HCT116 (cell line): ENCODE measurements at places on chromosomes 16 and 17.

DNA sequence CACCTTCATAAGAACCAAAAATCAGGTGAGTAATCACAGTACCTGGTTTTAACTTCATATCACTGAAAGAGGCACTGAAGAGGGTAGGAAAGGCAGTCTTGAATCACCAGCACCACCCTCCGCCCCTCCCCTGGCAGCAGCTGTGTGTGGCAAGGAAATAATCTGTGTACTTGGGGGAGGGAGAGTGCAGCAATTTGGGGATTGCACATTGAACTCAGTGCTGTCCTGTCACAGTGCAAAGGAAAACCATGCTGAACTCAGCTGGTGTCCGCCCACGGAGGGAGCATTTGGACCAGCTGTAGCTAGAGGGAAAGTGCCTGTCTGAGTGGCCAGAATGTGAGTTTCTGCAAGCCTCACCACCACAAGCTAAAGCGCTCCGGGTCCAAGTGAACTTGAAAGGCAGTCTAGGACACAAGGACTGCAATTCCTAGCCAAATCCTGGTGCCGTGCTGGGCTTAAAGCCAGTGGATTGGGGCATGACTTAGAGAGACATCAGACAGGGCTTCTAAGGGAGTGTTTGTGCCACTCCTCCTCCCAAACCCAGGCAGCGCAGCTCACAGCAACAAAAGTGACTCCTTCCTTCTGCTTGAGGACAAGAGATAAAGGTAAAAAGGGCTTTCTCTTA is 39.7 kb upstream of the ALDH3A1 start:
- no peak for DNase-seq

- DNase-seq: no peak
Observed at GRCh38 chr16:74667255-74667700, 601 bp upstream of the RFWD3 start.

DNA sequence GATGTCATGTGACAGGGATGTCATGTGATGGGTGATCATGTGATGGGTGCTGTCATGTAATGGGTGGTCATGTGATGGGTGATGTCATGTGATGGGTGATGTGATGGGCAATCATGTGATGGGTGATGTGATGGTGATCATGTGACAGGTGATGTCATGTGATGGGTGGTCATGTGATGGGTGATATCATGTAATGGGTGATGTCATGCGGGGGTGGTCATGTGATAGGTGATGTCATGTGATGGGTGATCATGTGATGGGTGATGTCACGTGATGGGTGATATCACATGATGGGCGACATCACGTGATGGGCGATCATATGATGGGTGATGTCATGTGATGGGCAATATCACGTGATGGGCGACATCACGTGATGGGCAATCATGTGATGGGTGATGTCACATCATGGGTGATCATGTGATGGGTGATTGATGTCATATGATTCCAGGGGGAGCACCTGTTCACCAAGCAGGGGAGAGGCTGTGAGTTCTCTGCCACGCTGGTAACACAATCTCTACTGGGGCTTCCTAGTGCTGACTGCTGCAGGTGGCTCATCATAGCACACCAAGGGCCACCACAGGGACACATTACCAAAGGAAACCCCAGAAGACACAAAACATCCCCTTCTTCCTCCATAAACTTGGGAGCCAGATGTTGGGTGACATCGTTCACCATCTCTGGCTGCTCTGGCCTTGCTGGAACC is 16.5 kb downstream of the CD300LB start:
- DNase-seq: no peak

- no peak for DNase-seq
Observed at GRCh38 chr17:35903451-35903850, 23.3 kb upstream of the CCL5 start.

GRCh38 chr16:67246756-67247191 is 507 bp downstream of the FHOD1 start:
- DNase-seq: peak; percentile 84

DNA sequence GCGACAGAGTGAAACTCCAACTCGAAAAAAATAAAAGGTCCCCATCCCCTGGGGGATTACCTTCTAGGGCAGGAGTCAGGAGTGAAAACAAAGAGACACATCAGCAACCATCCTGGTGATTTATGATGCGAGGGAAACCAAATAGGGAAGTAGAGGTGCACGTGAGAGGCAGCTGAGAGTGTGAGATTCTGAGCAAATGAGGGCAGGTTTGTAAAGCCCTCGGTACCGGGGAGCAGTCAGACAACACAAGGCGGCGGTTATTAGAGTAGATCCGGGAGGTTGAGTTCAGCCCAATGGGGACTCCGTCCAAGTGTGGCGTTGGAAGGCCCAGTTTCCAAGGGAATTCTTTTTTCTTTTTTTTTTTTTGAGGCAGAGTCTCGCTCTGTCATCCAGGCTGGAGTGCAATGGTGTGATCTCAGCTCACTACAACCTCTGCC is 7.4 kb upstream of the ARMC7 start:
- DNase-seq: no peak

DNA sequence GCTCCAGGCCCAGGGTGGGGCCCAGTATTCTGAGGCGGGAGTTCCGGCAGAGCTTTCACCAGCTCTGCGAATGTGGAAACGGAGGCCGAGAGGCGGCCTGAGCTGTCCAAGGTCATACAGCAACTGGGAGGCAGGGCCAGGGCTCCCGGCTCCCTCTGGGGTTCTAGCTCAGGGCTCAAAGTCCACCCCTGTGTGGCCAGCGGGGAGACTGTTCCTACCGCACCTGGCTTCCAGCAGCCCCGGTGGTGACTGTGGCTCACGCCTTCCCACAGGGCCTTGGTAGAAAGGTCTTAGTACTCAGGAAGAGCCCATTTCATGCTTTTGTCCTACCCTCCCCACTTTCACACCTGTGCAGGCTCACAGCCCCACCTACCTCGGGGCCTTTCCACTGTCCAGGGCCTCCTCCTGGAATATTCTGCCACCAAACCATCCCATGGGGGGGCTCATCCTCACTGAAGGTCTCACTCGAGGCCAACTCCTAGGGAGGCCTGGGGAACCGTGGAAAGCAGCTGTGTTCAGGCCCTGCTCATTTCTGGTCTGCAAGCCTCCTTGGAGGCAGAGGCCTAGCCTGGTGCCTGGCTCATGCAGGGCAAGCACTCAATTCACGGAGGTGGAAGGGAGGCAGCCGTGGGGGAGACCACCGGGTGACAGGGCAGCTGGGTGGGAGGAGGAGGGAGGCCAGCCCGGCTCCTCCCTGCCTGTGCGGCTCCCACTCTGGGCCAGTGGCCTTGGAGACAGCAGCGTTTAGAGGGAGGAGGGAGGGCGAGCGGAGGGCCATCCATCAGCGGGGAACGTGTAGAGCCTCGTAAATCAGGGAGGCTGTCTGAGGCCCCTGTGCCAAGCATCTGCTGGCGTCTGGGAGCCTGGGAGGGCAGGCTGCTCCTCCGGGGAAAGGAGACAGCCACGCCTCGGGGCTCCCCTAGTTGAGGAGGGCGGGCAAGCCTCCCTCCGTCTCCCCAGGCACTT is 12.7 kb upstream of the DOC2B start:
- no peak for DNase-seq

GRCh38 chr17:8859027-8859803 is 8.3 kb downstream of the PIK3R6 start:
- DNase-seq: no peak

DNA sequence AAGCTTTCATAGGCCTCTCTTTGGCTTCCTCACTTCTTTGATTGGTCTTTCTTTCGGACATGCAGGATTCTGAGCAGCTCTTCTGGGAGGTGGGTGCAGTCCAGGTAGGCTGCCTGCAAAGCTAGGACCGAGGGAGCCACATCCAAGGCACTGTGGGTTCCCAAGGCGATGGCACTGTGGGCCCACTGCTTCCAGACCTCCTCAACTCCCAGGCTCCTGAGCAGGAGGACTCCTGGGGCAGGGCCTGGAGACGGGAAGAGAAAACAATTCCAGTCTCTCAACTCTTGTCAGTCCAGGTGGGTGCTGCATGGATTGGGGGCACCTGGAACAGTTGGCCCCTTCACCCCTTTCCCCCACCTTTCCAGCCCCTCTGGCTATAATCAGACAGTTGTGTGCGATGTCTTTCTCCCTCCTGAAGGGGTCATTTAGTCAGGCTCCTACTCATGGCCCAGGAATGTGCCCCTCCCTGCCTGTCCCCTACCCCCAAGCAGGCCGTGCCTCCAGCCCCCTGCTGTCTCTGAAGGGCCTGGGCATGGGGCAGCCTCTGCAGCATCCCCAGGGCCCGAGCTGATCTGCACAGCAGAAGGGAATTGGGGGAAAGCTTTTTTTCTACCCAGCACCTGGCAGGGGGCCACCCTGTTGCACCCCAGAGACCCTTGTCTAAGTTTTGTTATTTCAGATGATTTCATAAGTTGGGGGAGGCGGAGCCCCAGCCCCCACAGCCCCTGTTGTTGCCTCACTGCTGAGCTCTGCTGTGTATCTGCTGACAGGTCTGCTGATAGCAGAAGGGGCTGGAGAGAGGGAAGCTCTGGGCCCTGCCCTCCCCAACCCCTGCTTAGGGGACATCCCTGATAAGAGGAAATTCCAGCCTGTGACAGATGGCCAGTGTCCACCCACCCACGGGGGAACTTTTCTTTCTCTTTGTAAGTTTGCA is 330.3 kb downstream of the SEC14L1 start:
- peak; percentile 28 for DNase-seq

DNA sequence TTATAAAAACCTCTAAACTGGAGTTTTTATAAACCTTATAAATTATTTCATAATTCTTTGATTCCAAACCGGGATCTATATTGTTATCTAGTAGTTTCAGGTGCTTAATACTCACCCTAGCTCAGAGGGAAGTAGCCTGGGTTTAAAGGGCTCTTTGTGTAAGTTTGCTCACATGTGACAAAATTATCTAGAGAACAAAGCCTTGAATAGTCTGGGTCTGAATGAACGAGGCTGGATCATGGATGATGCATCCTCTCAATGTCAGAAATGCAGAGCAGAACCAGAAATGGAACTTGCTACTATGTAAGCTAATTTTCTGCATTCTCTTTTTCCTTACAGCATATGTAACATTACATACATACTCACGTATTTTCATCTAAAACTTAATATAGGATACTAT is 103.9 kb upstream of the NETO2 start:
- DNase-seq: no peak

DNA sequence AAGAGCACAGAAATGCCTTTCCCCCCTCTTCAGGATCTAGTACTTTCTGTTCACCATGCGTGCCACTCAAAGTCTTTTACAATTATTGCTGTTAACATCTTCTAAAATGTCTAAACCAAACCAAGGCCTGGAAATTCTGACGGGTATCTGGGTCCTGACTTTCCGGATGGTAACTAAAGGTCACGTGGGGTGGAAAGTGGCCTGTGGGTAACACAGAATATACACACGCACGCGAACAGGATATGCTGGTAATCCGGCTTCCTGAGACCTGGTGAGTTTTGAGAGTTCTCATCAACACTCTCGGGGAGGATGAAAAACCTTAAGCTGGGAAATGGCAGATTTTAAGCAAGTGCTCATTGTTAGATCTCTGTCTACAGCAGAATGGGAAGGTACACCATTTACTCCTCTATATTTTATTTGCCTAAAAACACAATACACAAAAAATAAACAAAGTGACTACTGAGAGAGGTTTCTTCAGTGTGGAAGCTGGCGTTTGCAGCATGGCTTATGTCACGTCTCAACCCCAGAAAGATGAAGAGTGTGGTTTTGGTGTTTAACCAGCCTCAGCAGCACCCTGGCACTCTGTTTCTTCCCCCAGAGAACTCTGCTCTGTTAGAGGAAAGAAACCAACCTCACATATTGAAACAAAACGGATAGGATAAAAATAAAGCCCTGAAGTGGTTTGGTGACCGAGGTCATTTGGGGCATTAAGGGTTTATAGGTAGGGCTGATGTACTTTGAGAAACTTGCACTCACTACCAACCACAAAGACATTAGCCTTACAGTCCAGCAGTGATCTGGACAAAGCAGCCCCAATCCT is 37.3 kb downstream of the SMG6 start:
- no peak for DNase-seq

DNA sequence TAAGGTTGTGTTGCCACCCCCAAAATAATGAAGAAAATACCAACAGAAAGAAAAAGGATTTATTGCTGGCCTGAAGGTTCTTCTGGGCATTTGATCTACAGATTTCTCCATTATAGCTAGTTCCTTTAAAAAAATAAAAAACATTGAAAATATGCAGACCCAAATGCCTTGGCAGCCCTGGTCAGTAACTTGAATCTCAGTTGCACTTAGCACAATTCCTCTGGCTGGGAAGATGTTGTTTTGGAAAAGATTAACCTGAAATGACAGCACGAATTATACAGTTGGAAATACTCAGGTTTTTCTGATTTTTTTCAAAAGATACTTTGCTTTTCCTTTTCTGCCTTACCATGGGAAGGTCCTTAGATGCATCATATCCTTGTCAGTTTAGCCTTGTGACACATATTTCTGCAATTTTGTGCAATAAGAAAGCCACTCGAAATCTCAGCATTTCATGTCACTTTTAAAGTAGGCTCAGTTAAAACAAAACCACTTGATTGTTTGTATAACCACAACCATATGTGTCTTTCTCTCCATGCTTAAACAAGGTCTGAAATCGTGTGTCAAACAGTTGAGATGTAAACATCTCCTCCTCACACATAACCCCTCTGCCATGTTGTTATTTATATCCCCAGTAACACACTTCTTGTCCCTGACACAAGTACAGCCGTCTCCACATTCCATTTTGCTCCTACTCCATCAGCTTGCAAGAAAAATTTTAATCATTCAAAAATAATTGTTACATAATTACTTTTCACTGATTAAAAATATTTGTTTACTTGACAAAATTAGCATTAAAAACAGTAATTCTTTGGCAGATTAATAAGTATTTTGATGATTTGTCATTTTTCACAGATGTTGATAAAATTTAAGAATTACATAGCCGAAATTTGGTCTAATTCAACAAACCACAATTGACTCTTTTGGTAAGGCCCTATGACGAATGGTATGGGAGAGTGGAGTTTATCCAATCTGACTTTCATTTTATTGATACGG is 61.1 kb downstream of the SIAH1 start:
- no peak for DNase-seq

DNA sequence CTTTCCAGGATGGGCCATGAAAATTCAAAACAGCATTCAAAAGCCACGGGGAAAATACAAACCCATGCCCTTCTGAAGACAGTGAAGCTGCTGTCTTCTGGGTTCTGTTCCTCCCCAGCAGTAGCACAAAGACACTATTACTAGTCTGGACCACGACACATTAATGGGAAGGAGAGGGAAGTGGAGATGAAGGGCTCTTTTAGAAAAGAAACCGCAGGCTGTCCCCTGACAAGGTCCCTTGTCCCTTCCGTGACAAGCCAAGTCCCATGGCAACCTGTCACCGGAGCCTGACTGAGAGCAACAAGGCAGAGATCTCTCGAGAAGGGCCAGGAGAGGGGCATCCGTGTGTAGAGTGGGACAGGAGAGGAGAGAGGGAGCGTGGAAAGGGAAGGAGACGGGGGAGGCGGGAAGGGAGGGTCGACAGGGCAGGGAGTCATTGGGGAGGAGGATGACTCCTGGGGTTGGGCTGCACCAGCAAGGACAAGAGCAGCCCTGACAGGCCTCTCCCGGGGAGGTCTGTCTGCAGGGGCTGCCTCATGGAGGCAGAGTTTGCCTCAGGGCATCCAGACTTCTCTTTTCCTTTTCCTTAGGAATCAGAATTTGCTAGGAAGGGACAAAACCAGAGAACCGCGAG is 436.2 kb downstream of the SLC39A11 start:
- no peak for DNase-seq

GRCh38 chr16:76755496-76755895 is 435.5 kb upstream of the MON1B start:
- no peak for DNase-seq
